ENCODE measurements at places on chromosomes 2 and 18.
A peak's percentile ranks its signal among the peaks of the same experiment; 100 is the strongest.

DNA sequence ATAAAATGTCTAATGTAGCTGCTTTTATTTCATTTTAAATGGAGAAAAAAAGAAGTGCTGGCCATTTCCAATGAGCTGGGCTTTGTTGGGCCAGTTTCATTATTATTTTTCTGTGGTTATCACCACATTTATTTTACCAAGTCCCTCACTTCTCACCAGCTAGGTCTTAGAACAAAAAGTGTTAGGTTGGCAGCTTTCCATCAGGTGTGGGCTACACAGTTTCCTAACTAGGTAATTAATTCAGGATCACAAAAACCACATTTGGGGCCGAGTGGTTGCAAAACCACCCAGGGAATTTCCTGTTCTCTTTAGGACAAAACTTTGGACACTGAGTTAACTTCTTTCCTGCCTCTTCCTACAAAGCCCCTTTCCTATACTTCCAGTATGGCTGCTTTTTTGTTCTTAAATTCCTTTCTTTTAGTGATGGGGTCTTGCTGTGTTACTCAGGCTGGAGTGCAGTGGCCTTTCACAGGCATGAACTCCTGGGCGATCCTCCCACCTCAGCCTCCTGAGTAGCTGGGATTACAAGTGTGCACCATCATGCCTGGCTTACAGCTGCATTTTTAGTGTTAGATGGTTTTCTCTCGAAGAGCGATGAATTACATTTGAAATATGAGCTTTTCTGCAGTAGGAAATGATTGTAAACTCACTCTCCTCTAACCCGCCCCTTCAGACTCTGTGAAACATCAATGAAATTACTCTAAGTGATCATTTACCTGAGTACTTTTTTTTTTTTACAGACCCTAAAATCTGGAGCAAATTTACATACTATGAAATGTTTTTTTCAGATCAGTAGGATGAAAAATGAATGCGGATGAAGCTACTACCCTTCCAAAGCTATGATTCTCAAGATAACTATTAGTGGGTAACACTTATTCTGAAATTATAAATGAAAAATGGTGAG, 2.6 kb upstream of the ZFP36L2 start:
- no peak for ATAC-seq

DNA sequence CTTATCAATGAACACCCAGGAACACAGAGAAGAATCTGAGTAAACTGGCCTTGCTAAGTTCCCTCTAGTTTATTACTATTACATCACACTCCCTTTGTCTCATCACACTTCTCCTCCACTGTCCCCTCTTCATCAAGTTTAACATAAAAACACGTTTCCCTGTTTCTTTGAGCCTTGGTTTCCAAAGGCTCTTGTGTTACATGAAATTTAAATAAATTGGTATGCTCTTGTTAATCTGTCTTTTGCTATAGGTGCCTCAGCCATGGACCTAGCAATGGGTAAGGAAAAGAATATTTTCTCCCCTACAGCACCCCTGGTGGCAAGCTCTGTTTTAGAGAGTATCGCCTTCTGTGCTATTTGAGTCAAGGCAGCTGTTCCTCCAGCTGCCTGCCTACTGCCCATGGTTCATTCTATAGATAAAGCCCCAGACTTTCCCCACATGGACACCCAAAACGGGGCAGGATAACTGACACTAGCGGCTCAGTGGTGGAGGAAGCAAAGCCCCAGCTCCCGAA, 31.8 kb downstream of the TGIF1 start:
- ATAC-seq = peak; percentile 92

DNA sequence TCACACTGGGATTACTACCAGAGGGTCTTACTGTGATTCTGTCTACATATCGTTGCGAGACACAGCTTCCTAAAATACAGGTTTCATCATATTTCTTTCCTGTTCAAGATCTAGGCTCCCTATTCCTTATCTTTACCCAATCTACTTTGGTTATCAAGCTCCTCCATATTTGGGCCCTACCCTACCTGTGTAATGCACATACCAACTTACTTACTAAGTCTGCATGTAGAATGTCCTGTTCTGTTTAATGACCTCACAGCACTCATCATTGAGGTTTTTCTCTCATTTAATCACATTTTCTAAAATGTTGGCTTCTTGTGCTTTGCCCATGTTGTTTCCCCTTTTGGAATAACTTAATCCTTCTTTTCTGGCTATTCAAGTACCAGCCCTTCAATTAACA, 551.1 kb downstream of the ZEB2 start:
- no peak for ATAC-seq

DNA sequence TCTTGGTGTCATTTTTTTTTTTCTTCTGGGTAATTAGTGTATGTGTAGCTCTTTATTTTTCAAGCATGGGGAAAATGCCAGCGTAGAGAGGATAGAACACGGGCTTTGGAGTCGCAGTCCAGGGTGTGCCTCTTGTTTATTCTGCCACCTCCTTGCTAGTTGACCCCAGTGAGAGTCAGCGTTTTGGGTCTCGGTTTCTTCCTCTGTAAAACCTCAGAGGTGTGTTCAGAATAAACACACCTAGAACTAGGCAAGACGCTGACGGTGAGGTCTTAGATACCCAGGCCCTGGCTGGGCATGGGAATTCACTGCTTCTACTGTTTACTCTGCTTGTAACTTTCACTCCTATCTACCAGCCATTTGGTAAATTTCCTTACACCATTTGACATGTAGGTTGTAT, 41.8 kb downstream of the ASAP2 start:
- ATAC-seq = no peak

DNA sequence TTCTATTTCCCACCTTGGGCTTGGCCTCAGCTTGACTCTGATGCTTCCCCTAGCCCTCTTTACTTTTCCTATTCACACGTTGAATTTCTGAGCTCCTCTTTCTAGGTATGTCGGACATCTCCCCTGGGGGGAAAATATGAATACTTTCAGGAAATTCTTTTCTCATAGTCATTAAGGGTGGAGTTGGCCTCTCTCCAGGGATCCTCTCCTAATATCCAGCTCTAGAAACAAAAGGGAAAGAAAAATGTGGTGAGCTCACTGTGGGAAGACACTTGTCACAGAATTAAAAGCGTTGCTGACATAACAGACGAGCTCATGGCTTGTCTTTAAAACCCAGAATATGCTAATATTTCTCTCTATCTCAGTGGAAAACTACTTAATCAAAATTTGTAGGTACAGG, 132.7 kb upstream of the MEX3C start:
- no peak for ATAC-seq

DNA sequence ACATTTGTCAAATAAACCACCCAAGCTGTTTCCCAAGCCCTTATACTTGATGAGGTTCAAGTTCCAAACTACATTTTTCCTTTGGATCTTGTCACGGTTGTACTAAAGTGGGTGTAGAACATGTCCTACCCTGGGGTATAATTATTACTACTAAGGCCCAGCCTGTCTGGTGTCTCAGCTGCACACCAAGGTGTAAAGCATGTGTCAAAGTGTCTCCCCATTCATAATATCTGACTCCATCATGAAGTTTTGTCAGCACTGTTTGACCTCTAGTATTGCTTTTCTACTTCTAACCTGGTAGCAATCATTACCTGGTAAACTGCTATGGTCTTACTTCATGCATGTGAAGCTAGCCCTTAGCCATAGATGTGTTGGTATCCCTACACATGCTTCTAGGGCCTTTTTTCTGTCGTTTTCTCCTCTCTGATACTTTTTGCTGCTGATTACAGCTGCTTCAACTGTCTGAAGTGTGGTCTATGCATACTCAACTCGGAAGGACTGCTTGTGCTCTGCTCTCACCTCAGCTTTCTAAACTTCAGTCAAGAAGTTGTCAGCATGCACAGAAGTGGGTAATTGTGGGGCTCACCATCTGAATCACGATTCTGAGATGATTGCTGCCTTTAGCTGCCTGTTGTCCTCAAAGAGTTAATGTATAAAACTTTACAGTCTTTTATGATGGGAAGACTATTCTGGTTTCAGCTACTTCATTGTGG, 445.7 kb upstream of the TRIB2 start:
- ATAC-seq = no peak

GRCh38 chr2:201926067-201926466, 107.6 kb upstream of the FZD7 start:
- ATAC-seq = peak; percentile 77

- ATAC-seq = peak; percentile 82
Measured at GRCh38 chr18:2987876-2988790, 24.8 kb downstream of the LPIN2 start.

- peak; percentile 22 for ATAC-seq
Measured at GRCh38 chr2:158006961-158007719, 94.5 kb upstream of the UPP2 start.

GRCh38 chr2:82527124-82527523, 1932.0 kb downstream of the SUCLG1 start:
- no peak for ATAC-seq

DNA sequence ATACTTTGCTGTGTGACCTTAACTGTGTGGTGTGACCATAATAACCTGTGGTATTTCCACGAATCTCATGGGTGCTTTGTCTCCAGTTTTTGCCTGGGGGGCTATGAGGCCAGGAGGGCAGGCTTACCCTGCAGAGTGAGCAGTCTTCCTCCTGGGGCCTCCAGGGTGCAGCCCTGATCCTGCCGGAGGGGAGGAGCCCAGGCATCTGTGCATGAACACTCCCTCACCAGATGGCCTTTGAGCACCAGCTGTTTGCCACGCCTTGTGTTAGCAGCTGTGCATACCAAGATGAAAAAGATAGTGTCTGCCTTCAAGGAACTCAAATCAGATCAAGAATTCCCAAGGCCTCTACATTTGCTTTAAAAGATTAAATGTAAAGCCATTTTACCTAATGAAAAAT, 75.0 kb upstream of the RBM44 start:
- ATAC-seq = peak; percentile 23

DNA sequence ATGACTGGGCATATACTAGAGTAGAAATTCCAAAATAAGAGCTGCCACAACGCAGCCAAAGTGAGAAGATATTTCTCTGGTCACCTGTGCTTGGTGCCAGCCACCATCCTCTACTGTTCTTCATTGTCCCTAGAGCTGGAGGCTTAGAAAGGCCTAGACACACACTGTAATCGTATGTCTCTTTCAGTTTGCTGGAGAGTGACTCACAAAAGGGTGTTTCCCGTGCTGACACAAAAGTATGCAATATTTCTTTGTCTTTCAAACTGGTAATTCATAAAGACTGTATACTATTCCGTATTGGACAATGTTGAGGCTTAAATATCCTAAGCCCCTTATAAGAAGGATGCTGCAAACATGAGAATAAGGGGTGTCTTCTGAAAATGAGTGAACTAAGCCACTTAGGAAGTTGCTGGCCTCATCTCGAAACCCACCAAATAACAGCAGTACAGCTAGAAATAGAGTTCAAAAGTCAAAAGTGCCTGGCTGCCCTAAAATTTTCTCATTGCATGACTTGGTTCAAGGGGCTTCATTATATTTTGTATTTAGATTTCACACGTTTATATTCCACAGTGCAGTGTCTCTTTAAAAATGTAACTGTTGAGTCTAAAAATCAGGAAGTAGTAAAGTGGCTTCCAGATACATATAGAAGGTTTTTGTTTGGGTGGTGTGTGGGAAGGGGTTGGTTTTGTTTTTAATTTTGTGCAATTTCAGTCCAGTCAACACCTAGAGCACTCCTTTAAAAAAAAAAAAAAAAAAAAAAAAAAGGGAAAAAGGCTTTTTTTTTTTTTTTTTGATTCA, 601.1 kb downstream of the ARHGAP15 start:
- no peak for ATAC-seq

- no peak for ATAC-seq
Measured at GRCh38 chr18:3074087-3074486, 61.1 kb upstream of the LPIN2 start.

DNA sequence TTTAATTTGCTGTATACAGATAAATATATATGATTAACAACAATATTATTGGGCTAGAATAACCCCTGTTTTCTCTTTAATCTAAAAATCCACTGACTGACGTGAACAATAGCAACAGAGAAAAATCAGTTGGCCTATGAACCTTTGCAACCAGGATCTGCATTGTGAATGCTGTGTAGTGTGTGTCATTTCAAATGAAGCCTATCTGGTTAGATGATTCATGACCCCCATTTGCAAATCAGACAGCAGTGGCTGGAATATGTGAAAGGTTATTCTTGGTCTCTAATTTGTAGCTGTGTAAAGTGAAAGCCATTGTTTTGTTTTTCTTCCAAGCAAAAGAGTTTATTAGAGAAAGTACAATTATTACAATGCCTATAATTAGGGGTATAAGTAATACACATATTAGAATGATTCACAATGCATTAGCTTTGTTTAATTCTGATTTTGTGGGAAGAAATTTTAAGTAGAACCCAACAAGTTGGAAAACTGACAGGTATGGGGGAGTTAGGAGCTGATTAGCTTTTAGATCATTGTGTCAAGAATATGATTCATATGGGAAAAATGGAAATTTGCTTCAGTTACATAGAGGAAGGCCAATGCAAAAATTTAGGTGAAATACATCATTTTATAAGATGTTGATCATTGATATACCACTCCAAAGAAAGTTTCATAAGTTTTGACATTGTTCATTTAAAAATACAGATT, 1362.2 kb upstream of the TMEFF2 start:
- ATAC-seq = no peak

DNA sequence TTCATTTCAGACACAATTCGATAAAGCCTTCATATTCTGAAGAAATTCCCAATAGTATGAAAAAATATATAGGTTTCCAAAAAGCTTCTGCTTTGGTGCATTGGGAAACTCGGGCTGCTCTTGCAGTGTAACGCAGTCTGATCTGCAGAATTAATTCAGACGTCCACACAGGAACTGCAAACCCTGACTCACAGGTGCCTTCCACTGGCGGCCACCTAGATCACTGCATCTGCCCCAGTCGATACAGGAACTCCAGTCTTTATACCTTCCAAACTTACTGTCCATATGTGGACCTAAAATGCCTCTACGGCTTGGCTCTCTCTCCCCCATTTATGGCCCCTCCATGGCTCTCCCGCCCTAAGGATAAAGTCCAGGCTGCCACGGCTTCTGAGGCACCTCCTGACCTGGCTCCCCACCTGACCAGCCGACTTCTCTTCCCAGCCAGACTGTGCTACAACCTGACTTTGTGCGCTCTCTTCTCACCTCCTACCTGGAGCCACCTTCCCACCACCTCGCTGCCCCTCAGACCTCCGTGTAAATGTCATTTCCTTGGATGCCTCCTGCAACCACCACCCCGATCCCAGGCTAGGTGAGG, 39.7 kb downstream of the L3MBTL4 start:
- no peak for ATAC-seq

GRCh38 chr2:23497063-23497462, 112.1 kb downstream of the KLHL29 start:
- ATAC-seq = no peak

- ATAC-seq = peak; percentile 49
Measured at GRCh38 chr2:184834699-184835397, 236.5 kb downstream of the ZNF804A start.

DNA sequence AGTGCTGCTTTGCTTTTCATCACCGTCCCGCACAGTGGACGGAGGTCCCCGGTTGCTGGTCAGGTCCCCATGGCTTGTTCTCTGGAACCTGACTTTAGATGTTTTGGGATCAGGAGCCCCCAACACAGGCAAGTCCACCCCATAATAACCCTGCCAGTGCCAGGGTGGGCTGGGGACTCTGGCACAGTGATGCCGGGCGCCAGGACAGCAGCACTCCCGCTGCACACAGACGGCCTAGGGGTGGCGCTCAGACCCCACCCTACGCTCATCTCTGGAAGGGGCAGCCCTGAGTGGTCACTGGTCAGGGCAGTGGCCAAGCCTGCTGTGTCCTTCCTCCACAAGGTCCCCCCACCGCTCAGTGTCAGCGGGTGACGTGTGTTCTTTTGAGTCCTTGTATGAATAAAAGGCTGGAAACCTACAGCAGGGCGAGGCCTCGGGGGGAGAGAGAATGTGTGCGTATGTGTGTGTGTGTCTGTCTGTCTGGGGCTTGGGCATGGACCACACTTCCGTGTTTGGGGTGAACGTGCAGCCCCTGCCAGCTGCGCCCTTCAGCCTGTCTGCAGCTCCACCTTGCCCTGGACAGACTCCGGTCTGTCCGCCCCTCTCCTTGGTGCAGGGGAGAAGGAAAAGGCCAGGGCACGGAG, 32.3 kb downstream of the GPC1 start:
- ATAC-seq = peak; percentile 5

Measured in SK-N-SH treated with all-trans-retinoic acid at 6 μM for 48 hours (cell line).